EL (cell line): ENCODE measurements at places on chromosomes 3 and 15.

- no peak for DNase-seq
Observed at GRCh38 chr3:127667119-127667681, 5.6 kb upstream of the ABTB1 start.

DNA sequence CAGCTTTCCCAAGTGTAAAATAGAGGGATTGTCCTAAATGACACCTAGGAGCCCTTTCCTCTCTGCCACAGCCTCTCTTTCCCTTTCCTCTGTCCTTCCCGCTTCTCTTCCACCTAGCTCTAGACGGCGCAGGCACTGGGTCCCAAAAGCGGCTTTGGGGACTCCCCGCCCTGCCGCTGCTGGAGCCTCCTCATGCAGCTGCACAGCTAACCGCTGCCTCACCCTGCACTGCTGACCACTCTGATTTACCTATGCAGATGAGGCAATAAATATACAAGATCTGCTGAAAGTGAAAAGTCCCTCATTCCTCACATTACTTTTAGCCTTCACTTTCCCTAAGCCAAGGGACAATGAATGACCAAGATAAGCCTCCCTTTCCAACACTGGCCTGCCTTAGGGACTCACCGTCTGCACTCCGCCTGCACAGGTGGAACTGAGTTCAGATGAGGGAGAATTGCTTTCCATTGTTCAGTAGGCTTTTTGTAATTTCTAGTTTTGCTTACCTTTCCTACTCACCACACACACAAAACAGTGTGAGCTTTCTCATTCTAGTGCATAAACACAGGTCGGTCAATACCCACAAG, 197.5 kb upstream of the BCL6 start:
- no peak for DNase-seq

GRCh38 chr3:177618873-177619733, 421.8 kb upstream of the TBL1XR1 start:
- DNase-seq: peak; percentile 60

GRCh38 chr15:66641485-66642315, 60.3 kb upstream of the SMAD6 start:
- no peak for DNase-seq

DNA sequence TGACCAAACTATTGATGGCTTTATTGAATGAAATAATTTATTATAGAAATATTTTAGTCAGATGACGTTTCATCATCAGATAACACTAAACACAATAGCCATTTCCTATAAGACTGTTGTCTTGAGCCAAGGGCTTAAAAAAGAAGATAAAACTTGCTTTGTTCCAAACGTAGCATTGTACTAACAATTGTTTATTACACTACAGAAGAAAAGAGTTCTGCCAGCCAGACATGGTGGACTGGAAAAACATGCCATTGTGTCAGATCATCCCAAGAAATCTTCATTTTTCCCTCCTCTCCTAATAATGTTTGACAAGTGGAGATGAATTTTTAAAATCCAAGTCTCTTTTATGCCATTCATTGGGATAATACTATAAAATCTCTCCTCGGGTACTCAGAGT, 203.3 kb downstream of the CDIN1 start:
- DNase-seq: no peak

- DNase-seq: no peak
Observed at GRCh38 chr3:15451216-15452113, 24.1 kb downstream of the EAF1 start.

DNA sequence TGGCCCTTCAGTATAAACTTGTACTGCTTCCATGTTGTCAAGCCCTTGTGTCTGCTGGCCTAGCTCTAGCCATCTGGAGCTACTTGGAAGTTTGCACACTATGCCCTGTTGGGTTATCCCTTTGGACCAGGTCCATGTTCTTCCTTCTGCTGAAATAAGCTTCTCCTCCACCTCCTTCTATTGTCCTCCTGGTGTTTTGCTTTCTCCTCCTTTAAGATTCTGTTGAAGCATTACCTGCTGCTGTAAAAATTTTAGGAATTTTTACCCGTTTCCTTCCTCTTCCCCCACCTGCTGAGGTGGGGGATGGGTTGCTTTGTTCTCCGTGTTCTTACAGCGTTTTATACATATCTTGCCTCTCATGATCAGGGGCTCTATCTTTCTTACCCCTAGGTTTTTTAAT, 51.7 kb downstream of the SH3GL3 start:
- DNase-seq: no peak

DNA sequence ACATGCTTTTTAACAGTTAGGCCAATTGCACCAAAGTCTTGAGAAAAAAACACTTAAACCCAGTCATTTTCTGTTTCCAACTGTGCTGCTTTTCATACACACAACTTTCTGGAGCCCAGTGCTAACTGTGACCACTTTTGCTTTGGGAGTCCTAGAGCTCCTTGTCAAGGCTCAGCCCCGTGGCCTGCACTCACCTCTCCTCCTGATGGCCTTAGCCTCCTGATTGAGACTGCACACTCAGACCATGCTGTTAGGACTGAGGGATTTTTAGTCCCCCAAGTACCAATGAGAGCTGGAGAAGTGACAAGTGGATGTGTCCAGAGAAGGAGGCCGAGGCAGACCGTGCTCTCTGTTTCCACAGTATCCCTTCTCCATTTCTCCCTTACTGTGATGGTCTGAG, 15.2 kb upstream of the RARRES1 start:
- no peak for DNase-seq

DNA sequence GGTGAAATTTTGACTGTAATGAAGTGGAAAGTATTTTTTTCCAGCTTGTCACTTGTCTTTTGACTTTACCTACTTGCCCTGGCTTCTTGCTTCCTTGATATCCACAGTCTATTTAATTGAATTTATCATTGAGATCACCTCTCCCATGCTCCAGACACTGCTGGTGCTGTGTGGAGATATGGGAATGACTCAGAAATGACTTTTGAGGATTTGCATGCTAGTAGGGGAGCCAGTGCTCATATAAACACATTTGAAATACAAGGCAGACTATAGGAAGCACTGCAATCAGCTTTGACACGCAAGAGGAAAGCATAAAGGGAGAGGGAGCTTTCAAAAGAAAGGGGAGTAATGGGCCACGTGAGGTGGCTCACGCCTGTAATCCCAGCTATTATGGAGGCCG, 7.3 kb upstream of the TRPM1 start:
- DNase-seq: no peak

DNA sequence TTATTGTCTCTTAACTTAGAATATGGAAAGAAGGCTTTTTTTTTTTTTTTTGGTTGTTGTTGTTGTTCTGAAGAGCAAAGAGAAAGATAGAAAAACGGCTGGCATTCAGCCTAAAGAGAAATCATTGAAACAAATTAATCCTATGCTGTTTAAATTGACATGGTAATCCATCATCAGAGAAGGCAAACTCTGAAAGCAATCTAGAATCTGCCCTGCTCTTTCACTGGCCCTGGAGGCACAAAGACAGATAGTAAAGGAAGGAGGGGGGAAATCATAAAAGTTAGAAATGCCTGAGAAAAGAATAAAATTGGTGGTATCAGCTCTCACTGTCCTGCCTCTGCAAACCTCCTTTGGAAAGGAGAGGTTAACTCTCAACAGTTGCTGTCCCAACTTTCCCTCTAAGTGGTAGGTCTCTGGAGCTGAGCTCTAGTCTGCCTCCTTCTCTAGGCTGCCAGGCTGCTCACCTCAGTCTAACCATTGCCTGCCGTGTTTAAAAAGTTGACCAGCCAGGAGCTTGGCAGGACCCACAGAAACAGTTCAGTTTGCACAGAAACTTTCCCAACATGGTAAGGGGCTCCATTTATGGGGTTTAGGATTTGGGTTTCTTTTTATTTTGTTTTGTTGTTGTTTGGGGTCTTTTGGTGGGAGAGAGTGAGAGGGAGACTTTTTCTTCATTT, 13.4 kb upstream of the NR2F2 start:
- DNase-seq: no peak

DNA sequence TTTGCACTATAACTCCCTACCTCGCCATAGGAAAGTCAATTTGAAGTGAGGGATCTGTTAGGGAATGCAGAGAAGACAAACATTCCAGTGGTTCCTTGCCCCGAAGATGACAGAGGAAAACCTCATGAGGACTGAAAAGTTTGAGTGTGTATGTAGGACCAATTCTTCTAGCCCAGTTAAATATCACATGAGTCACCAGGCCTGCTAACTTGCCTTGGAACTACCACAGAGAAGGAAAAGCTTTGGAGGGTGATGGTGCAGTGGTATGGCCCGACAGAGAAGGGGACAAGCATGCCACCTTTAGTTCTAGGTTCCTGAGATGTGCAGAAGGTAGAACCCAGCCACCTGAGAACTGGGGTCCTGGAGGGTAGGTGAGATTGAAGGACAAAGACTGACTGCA, 2.6 kb upstream of the UPK1B start:
- DNase-seq: no peak

DNA sequence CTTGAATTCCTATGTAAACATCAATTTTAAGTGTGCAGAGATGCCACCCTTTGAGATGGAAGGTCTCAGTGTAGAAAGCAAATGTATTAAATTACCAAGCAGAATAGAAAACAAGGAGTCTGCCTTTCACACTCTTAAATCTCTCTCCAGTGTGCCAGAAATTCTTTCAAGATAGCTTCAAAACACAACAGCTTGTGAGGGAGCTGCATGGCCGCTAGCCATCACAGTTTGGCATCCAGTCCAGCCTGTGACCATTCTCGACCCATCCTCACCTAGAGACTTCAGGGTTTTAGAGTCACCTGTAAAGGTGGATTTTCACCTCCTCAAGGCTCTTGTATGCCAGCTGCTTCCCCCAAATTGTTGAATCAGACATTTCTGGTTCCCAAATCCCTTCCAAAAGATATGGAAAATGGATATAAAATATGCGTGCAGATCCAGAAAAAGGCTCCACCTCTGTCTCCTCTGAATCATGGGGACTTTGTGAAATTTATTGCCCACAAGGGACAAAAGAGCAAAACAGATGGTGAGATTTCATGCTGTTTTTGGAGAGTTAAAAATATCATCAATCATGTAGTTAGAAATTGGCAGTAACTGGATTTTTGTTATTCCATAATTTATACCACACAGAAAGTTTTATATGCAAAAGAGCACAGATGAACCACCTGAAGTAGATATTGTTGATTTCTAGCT, 114.2 kb upstream of the THRB start:
- DNase-seq: no peak
